ENCODE measurements at places on chromosomes 7 and 10.

DNA sequence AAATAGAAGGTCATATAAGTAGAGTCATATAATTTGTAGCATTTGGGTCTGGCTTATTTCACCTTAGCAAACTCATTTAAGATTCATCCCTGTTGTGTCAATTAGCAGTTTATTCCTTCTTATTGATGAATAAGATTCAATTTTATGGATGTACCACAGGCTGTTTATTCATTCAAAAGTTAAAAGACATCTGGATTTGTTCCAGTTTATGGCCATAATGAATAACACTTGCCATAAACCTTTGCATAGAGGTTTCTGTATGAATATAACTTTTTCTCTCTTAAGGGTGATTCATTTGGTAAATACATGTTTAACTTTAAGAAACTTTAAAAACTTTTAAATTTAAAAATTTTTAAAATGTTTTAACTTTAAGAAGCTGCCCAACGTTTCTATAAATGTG is 66.4 kb downstream of the CPED1 start:
- no peak for DNase-seq

GRCh38 chr10:72098301-72098835 is 10.0 kb upstream of the SPOCK2 start:
- no peak for DNase-seq

DNA sequence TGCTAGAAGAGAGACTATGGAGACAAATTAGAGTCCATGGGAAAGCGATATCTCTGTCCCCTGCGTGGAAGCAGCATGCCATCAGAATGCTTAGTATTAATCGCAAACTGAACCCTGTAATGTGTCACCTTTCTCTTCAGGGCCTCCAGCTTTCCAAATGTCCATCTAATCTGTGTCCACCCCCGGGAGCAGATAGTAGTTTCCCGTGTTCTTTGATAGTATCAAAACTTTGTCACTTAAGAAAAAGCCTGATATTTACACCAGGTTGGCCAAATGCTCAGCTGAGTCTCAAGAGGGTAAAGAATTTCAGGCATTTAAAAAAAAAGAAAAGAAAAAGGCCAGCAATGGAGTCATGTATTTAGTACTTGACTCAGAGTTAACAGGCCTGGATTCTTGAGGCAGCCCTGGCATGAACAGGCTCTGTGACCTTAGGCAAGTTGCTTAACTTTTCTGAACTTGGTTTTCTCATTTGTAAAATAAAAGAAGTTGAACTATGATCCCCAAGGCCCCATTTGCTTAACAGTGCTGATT is 10.4 kb upstream of the GSAP start:
- DNase-seq: no peak

GRCh38 chr10:97399843-97400545 is 1.1 kb downstream of the RRP12 start:
- DNase-seq: no peak

DNA sequence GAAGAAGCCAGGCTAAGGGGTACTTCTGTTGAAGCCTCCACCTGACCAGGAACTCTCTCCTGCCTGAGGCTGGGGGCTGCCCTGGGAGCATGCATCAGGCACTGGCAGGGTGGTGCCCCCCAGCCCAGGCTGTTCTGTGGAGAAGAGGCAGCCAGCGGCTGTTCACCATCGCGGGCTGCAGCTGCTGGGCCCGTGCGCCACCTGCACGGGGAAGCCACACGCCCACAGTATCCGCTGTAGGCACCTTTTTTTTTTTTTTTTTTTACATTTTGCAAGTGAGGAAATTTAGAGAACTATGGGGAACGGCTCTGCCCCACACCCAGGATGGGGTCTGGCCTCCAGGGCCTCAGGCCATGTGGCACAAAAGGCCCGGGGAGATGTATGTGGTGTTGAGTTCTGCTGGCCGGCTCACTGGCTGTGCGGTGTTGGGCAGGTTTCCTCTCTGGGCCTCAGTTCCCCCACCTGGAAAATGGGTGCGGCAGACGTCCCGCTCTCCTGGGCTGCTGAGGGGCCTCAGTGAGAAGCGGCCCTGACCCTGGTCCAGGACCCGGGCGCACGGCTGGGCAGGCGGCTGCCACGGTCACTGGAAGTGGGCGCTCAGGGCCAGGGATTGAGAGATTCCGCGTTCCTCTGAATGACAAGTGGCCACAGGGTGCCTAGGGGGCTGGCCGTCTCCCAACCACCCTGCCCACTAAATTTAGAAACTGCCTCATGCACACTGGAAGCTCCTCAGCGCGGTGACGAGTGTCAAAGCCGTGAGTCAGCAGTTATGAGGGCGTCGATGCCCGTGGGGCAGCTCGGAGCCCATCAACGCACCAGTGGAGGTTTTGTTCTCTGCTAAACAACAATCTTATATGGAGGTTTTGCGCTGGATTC is 8.8 kb upstream of the INTS1 start:
- DNase-seq: no peak

All from cortex of kidney (tissue), 1 donor.